Non-pigmented ciliary epithelial cell (primary cell): ENCODE measurements at places on chromosomes 2 and 18.

DNA sequence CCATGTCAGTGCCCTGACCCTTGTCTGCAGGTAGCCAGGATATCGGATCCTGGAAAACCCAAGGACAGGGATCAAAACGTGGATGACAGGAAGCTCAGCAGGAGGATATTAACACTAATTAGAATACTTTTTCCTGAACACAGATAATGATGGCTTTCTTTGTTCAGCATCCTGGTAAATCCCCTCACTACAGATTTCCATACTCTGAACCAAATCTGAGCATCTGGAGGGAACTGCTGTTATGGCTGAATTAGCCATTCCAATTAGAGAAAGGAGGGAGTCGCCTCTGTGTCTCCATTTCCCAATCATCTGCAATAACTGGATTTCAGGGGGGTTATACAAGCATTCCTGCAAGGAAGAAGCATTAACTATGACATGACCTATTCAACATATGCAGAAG, 24.4 kb downstream of the CXCR4 start:
- DNase-seq: no peak

DNA sequence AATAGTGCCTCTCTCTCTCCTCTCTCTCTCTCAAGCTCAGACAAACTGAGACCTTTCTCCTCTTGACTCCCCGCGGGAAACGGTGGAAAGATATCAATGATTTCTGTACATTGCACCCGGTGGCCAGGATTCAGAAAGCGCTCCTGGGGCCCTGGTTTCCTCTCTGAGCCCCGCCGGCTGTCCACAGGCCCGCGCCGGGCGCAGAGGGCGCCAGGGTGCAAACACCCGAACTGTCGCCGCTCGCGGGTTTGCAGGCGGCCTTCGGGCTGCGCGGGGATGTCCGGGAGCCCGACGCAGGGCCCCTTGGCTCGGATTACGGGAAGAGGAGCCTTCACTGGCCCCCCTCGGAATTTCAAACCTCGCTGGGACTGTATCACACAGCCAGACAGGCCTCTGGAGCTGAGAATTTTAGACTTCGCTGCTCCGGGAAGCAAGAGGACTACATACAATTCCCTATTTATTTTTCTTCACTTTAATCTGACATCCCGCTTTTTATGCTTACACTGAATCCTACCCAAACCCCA, 5.2 kb upstream of the EN1 start:
- DNase-seq: no peak

DNA sequence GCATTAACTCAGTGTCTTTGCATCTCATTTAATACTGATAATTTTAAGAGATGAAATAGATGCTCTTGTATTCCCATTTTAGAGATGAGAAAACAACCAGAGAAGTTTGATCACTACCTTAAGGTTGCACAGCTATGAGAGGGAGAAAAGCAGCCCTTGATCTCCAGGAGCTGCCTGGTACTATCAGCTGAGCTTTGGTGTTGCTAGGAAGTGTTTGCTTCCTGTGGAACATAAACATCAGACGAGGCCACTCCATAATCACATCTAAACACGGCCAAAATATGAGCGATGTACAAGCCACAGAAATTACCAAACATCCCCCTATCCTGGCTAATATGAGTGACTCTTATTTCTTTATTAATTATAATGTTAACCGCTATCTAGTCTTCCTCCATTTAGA, 620 bp upstream of the WDFY1 start:
- no peak for DNase-seq

DNA sequence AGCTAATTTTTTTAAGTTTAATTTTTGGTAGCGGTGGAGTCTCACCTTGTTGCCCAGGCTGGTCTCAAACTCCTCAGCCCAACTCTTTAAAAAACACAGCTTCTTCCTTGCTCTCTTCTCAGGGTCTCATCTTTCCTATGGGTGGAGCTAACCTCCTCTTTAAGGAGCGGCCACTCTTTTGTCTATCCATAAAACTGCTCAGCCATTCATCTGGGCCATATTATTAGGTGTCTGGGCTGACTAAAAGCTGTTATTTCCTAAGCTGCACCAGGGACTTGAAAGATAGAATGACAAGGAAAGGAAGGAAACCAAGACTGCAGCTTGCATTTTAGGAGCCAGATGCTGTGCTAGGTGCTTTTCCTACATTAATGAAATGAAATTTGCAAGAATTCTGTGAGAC, 35.8 kb upstream of the THOC1 start:
- DNase-seq: no peak

DNA sequence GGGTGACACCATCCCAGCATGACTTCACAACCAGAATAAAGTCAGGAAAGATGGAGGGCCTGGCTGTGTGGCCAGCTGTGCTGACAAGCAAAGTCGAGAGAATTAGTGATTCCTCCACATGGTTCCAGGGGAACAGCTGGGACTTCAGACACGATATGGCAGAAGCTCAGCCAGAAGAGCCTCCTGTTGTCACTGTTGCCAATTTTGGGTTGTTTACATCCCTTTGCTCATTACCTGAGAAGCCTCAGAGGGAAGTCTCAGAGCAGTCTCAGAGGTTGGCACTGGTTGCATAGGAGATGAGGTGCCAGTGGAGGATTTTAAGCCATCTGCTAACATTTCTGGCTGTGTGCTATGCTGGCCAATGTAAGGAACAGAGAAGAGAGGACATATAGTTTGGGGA, 16.0 kb downstream of the LINC00305 start:
- DNase-seq: no peak

GRCh38 chr2:111121828-111122630, 1.3 kb downstream of the BCL2L11 start:
- no peak for DNase-seq

DNA sequence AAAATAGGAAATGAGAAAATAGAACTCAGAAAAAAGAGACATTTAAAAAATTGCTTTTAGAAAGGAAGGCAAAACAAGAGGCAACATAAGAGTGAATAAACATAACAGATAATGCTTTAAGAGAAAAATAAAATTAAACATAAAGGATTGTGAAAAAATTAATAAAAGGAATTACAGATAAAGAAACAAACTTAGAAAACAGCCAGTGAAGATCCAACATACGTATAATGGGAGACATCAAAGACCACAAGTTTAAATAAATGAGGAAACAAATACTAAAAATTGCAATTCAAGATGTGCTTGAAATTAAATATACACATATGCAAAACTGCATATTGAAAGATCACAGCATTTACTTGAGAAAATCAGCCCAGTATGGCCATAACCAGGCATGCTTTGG, 448.9 kb downstream of the NBAS start:
- DNase-seq: peak; percentile 9

GRCh38 chr18:7000484-7001096, 117.0 kb downstream of the LAMA1 start:
- DNase-seq: no peak

DNA sequence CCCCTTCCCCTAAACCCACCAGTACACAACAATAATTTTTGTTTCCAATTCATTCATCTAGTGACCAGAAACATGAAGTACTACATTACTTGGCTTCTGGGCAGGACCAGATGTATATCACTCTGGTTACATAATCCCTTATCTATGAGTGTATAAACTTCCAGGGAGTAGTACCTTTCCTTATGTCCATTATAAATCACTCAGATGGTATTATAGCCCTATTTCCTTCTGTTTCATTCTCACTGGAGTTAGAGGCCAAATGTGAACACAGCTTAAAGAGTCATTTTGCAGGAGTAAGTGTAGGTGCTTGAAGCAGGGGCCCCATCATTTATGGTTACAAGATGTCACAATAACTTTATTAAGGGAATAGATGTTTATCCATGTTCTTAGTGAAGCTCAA, 894.4 kb upstream of the NXPH2 start:
- DNase-seq: no peak

DNA sequence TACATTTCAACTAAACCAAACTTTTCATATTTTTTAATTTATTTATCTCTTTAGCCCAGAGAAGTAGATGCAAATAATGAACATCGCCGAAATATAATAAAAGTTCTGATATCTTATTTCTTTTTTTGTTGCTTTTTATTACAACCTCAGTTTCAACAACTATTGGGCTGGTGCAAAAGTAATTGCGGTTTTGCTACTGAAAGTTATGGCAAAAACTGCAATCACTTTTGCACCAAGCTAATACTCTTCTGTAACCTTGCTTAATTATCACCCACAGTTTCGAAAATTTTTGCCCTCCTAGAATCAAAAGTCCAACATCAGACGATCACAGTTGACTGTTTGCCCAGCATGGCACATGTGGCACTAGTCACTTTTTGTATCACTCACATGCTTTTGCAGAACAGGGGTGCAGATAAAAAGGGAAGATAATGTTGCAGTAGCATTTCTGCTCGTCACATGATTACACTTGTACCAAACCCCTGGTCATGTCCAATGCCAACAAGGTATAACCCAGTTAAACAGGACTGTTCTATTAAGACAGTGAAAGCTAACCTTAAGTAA, 242.4 kb upstream of the GALNT5 start:
- DNase-seq: no peak

DNA sequence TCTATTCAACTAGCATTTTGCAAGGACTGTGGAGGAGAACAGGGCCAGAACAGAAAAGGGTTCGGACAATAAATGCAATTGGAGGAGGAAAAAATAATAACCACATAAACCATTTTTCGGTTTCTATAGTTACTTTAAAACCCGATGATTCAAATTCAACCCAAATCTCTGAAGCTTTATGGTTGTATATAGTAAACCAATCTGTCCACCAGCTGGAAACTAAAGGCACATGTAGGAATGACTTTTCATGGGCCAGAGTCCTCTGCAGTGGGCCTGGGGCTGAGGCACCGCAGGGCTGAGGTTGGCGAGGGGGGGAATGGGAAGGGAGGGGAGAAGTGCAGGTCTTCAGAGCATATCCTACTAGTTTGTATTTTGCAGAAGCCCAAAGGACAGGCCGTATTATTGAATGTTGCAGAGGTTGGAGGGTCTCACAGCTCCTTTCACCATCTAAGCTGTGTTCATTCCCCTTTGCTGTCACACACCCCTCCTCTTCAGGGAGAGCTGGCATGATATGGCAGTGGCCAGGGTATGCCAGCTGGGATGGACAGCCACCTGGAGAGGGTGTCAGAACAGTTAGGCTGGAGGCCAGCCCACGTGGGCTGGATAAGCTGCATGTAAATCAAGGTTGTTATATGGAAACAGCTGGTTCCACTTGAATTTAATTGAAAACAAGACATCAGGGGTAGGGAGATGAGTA, 267.1 kb downstream of the PRKCE start:
- no peak for DNase-seq

GRCh38 chr2:174054926-174055325, 89.8 kb upstream of the SP3 start:
- DNase-seq: no peak

DNA sequence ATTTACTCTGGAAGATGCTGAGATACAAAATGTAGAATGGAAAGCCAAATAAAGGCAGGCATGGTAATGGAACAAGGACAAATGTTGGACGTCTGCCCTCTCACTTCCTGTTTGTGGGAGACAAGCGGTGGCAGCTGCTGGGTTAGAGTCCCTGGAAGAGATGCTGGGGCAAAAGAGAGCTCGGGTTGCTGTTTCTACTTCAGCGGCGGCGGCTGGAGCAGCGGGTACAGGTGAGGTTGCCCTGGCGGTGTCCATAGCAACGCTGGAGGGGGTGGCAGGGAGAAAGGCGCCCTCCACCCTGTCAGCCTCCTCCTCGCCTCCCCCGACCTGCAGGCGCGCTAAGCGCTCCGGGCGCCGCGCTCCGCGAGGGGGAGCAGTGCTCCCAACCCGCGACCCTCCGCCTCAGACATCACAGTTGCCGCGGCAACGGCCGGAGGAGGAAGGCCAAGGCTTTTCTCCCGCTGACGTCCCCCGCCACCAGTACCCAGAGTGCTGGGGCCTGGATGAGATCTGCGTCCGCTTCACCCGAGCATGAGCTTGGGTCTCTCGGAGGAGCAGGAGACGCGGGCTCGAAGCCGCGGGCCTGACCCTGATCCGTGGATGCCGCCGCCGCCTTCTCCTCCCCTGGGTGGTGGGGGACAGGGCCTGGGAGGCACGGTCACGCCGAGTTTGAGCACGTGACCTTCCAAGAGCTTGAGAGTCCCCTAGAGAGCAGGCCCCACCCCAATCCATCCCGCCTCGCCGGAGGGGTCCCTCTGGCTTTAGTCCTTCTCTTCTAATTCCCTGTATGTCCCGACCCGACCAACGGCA, 65.6 kb downstream of the NOL4 start:
- no peak for DNase-seq

GRCh38 chr2:222532315-222532714, 108.0 kb downstream of the SGPP2 start:
- no peak for DNase-seq

GRCh38 chr18:63311118-63312018, 8.2 kb downstream of the BCL2 start:
- no peak for DNase-seq

DNA sequence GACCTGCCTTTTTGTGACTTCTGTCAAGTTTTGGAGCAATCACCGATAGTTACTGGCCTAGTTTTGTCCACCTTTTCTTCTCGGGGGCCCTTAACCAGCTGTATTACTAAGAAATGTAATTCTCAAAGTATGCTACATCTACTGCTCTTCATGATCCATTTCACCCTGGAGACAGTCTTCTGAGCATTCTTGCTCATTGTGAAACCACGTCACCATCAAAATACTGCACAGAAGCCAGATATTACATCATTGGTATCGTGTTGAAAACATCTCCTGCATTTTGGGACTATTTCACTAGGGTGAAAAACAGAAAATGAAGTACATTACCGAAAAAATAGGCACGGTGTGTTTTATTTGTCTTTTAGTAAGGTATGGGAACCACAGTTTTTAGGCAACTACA, 11.7 kb downstream of the LYPD6B start:
- peak; percentile 36 for DNase-seq

DNA sequence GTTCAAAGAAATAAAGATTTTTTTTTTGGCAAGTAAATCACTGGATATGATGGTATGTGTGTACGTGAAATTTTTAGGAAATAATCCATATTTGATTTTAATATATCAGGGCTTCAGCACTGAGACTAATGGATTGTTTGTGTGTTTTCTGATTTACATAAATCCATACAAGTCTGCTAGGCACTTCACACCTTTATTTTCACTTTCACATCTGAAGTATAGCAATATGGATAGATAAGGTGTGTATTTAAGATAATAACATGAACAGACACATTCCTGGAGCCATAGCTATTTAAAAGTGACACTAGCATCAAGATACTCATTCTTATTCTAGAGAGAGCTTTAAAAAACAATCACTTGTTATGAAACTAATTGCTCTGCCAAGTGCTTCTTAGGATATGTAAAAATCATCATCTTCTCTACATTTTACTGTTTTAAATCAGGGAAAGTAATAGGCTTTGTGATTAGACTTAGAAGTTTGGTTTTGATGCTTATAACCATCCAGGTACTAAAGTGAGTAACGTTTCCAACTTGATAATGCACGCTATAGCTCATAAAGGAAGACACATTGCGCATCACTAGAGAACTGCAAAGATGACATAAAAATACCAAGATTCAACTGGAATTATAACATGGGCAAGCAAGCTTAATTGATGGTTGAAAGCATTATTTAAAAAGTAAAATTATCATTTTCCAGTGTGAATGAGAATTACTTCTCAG, 208.9 kb downstream of the ZEB2 start:
- no peak for DNase-seq
